ENCODE measurements at places on chromosomes 3 and 15.

- DNase-seq, result no peak
These were observed 28.4 kb downstream of the TP63 start for GRCh38 chr3:189659571-189659970.

DNA sequence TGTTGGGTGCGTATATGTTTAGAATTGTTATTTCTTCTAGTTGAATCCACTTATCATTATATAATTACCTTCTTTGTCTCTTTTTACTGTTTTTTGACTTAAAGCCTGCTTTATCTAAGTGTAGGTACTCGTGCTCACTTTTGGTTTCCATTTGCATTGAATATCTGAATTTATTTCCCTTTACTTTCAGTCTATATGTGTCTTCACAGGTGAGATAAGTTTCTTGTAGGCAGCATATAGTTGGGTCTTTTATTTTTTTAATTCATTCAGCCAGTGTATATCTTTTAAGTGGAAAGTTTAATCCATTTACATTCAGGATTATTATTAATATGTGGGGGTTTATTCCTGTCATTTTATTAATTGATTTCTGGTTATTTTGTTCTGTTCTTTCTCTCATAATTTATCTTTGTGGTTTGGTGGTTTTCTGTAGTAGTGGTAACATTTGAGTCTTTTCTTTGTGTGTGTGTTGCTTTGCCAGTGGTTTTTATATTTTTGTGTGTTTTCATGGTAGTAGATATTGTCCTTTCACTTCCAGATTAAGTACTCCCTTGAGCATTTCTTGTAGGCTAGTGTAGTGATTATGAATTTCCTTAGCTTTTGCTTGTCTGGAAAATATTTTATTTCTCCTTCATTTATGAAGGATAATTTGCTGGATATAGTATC is 27.3 kb downstream of the STT3B start:
- DNase-seq, result no peak

DNA sequence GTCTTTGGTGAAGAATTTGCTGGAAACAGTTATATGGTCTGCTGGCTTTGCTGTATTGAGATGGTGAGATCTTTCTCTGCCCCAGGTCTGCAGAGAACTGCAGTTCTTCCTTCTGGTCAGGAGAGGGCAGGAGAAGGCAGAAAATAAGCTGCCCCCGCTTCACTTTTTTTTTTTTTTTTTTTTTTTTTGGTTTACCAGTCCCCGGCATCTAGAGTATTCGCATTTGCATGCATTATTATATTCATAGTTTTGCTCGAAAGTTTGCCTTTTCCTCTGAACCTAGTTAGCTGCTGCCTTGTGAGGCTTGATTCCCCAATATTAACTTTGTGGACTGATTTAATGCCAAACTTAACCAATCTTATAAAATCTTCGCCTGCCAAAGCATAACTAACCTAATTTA is 10.6 kb upstream of the PARL start:
- peak; percentile 64 for DNase-seq

- no peak for DNase-seq
These were observed 181.4 kb downstream of the SMAD6 start for GRCh38 chr15:66883284-66883911.

GRCh38 chr3:181631901-181632300 is 79.8 kb upstream of the SOX2 start:
- DNase-seq, result no peak

- no peak for DNase-seq
These were observed 68.9 kb downstream of the FOXP1 start for GRCh38 chr3:71514621-71515020.

DNA sequence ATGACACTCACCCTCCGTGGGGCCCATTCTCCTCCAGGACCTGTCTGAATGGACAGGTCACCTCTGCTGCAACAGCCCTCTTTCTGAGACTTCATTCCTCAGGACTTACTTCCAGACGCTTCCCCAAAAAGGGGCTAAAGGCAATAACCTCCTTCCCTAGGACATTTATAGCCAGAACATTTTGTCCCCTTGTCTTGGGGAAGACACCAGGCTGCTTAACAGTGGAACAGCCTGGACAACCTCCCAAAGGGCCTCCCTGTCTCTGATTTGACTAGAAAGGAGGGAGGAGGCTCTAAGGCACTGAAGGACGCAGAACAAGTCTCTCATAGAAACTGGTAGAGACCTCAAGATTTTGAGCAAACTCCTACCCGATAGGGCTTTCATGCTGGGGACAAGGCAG is 32.7 kb downstream of the ADCY5 start:
- no peak for DNase-seq

DNA sequence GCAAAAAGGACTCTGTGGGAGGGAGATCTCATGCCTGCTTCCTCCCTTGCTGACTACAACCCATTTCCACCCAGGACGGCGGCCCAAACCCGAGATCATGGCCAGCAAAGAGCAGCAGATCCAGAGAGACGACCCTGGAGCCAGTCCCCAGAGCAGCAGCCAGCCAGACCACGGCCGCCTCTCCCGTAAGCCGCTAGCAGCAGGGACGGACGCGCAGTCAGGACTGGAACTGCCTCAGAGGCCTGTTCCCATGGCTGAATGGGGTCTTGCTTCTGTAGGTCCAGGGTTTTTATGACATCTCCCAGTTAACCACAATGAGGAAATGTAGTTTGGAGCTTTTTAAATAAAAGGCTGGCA is 67.2 kb downstream of the BOC start:
- no peak for DNase-seq

DNA sequence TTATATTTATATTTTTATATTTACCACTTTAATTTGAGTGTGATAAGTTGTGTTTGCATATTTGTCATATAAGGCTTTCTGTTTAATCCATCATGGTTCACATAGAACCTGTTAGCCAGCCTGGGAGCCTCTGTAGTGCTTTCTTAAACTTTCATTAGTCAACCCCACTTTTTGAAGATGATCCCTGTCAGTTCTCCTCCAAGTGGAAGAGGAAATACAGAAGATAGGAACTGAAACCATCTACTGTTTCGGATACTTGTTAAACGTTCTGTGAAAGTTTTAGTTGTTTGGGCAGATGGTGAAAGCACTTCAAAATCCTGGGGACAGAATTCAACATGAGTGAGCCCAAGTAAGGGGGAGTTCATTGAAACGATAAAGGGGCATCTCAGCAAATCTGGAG is 4.6 kb upstream of the SAMMSON start:
- no peak for DNase-seq

- no peak for DNase-seq
These were observed 19.1 kb downstream of the RNF13 start for GRCh38 chr3:149832086-149832485.

DNA sequence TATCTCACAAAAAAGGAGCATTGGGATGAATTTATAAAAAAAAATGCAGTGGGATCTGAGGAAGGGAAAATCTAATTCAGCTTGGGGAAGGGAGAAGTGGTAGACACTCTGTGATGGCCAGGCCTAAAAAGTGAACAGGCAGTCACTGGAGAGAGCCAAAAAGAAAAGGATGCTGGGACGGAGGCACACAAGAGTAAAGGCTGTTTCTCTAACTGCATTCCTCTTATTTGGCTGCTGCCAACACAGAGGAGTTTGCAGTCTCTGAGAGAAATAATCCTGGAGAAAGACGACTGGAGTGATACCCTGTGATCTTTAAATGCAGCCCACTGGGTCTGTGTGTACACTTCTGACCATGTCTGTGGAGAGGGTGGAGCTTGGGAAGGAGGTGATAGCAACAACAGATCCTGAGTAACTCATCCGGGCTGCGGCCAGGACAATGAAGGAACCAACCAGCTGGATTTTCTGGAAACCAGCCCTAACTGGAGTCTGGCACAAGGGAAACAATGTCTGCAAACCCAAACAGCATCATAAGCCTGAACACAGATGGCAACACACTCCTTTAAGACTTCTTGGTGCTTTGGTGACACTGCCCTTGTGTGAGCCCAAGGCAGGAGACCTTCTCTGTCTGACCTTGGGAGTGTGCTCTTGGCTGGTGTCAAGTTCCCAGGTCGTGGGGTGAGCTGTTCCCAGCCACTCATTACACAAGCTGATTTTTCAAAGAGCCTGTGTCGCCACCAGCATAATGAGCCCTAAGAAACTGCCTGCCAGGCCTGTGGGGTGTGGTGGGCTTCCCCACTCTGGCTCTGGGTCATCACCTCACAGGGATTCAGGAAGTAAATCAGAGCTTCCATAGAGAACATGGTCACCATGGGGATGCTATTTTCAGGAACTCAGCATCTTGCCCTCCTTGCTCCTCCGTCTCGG is 8.0 kb downstream of the FYCO1 start:
- DNase-seq, result no peak

- DNase-seq, result no peak
These were observed 26.1 kb downstream of the CAPN3 start for GRCh38 chr15:42385206-42385979.

DNA sequence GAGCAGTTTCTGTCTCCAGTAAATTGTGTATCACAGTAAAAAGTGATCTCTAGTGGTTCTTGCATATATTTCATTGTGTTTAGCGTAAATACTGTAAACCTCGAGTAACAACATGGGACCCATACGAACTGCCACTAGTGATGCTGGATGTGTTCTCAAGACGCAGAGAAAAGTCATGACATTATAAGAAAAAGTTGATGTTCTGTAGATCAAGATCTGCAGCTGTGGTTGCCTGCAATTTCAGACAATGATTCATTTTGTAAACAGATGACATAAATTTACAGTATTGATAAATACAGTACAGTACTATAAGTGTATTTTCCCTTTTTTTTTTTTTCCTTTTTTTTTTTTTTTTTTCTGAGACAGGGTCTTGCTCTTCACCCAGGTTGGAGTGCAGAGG is 100.1 kb downstream of the DPH6 start:
- no peak for DNase-seq

GRCh38 chr3:194294199-194294894 is 56.8 kb downstream of the CPN2 start:
- no peak for DNase-seq

GRCh38 chr3:136505676-136506075 is 246.5 kb downstream of the STAG1 start:
- DNase-seq, result no peak

DNA sequence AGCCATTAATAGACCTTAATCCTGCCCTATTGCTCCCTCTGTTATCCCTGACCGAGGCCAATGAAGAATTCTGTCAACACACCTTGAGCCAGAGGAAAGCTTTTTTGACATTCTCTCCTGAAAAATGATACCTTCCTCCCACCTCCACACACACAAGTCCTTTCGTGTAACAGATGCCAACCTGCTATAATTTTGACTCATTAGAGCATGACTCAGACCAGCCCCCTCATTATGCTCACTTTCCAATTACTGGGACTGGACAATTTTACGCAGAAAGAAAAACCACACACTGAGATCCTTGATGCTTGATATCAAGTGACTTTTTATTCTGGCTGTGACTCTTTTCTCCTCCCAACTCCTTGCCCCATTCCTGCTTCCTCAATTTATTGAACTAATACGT is 50.9 kb downstream of the LSAMP start:
- DNase-seq, result no peak

DNA sequence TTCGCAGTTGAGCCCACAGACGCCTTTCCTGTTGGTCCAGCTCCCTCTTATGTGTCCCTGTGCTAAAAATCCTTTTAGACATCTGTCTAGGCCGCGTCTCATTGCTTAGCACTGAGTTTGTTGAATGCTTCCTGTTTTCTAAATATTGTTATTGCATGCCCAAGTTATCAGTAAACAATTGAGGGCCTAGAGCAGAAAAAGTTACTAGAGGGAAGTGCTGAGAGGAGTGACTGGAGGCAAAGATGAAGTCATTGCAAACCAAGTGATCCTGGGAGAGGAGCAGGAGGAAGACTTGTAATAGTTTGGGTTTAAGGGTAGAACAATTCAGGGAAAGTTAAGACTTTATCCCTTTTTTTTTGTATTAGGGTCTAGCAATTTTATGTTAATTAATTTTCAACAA is 88.1 kb downstream of the DCUN1D1 start:
- no peak for DNase-seq

GRCh38 chr3:45236964-45237363 is 10.9 kb upstream of the TMEM158 start:
- no peak for DNase-seq

GRCh38 chr3:138043266-138044029 is 33.5 kb downstream of the CLDN18 start:
- no peak for DNase-seq

- no peak for DNase-seq
These were observed 45.5 kb upstream of the SUCLG2 start for GRCh38 chr3:67699882-67700281.
